ENCODE measurements at places on chromosomes 6 and 20. TPM values are rescaled to one million over a fixed set of nuclear protein-coding genes. Genes with fewer than 3 reads are reported as not detected.

The SLC17A1 gene
- not detected for total RNA-seq

The TBXT gene
- not detected for total RNA-seq

The CRIP3 gene
- not detected for total RNA-seq

The RAET1L gene
- not detected for total RNA-seq

The BPIFA1 gene
- not detected for total RNA-seq

The IL17F gene
- not detected for total RNA-seq

DNA sequence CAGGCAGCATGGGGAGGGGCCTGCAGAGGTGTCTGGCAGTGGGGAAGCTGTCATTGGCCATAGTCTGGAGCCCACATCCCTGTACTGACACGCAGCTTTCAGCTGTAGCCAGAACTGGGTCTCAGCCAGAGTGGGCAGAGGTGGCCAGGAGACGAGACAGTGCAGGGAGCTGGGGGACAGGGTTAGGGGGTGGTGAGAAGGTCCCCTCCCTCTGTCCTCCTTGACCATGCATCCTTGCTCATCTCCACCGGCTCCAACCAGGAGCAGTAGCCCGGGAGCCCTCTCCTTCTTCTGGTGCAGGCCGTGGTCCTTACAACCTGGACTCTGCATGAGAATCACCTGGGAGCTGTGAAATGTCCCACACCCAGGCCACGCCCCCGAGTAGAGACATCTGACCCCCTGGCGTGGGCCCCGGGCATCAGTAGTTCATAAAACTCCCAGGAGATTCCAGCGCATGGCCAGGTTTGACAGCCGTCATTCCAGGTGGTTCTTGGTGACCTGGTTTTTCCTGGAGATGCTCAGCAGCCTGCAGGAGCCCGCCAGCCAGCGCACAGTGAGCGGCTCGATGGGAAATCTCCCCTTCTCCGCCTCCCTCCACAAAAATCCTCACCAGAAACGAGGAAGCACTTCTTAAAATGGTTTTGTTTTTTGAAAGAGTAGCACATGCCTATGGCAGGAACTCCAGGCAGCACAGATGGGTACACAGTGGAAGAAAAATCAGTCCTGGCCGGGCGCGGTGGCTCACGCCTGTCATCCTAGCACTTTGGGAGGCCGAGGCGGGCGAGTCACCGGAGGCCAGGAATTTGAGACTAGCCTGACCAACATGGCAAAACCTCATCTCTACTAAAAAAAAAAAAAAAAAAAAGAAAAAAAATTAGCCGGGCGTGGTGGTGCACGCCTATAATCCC is 56.2 kb downstream of the ADNP start:
- H3K4me1 ChIP-seq: no peaks in the 10 kb centered on the region
- H3K27me3 ChIP-seq: no peaks in the 10 kb centered on the region
- H3K36me3 ChIP-seq: no peaks in the 10 kb centered on the region
- DNase-seq: no peak
- no peak overlapping the region for H3K4me3 ChIP-seq
- no peak overlapping the region for H3K27ac ChIP-seq

- H3K27me3 ChIP-seq: no peaks in the 10 kb centered on the region
- no peak overlapping the region for H3K4me3 ChIP-seq
- no peaks in the 10 kb centered on the region for H3K36me3 ChIP-seq
- no peak for DNase-seq
- H3K27ac ChIP-seq: no peak overlapping the region
- no peaks in the 10 kb centered on the region for H3K4me1 ChIP-seq
Measured at GRCh38 chr6:37809197-37809543, 10.4 kb upstream of the ZFAND3 start.

- no peak overlapping the region for H3K4me3 ChIP-seq
- H3K4me1 ChIP-seq: peaks cover 16% of the 10 kb centered on the region
- no peak overlapping the region for H3K27ac ChIP-seq
- no peak for DNase-seq
- no peaks in the 10 kb centered on the region for H3K36me3 ChIP-seq
- H3K27me3 ChIP-seq: no peaks in the 10 kb centered on the region
Measured at GRCh38 chr20:20690676-20691476, 21.6 kb downstream of the RALGAPA2 start.

DNA sequence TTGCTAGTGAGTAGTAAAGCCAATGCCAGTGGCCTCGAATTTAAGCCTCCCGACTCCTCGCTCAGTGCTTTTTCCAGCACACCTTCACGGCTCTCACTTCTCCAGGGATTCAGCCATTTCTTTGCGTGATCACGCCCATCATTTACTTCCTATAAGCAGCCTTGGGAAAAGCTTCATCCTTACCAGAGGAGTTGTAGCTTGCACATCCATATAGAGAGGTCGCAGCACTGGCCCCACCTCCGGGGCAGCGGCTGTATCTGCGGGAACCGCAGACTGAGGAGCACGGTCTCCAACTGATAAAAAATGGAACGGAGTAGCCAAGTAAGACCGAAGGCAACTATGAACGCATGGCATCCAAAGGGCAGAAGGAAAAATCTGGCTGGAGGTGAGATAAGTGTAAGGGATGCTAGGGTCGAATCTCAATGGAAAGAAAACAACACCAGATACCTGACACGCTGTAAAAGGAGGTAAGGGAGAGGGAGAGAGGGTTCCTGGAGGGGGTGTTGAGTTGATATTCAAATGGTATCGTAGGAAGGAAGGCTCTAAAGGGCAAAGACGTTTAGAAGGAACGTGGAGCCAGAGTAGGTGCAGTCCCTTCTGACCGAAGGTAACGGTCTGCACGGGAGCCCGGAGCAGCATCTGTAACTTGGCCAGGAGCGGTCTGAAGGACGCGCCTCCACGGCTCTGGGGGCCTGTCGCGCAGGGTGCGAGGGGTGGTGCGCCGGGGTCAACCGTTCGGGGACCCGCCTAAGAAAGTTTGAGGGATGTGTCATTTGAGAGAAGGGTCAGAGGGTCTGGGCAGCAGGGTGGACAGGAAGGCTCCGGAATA is 640 bp downstream of the NFS1 start:
- H3K4me3 ChIP-seq: peak overlapping the region; percentile 85
- H3K27ac ChIP-seq: peak overlapping the region; percentile 94
- H3K36me3 ChIP-seq: peaks cover 53% of the 10 kb centered on the region
- peak; percentile 35 for DNase-seq
- H3K4me1 ChIP-seq: peaks cover 52% of the 10 kb centered on the region

DNA sequence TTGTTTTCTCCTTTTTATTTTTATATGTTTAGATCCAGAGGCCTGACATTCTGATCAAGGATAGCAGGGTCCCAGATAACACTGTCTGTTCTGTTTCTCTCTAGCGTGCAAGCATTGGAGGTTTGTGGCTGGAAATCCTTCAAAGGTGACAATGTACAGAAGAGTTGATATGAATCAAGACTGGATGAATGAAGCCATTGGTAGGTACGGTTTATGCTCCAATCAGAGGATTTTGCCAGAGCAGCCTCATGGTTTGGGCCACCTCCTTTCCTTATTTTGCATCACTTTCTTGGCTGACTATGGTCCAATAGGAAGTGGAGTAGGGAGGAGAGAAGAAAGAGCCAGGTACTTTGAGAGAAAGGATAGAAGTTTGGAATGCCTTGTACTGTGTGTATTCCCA is 484.8 kb upstream of the JAG1 start:
- DNase-seq: no peak
- H3K4me3 ChIP-seq: no peak overlapping the region
- H3K27ac ChIP-seq: no peak overlapping the region
- H3K27me3 ChIP-seq: no peaks in the 10 kb centered on the region
- H3K36me3 ChIP-seq: no peaks in the 10 kb centered on the region

GRCh38 chr6:115863211-115863610 is 197.5 kb downstream of the FRK start:
- H3K27ac ChIP-seq: no peak overlapping the region
- no peaks in the 10 kb centered on the region for H3K27me3 ChIP-seq
- no peak for DNase-seq
- H3K36me3 ChIP-seq: no peaks in the 10 kb centered on the region

DNA sequence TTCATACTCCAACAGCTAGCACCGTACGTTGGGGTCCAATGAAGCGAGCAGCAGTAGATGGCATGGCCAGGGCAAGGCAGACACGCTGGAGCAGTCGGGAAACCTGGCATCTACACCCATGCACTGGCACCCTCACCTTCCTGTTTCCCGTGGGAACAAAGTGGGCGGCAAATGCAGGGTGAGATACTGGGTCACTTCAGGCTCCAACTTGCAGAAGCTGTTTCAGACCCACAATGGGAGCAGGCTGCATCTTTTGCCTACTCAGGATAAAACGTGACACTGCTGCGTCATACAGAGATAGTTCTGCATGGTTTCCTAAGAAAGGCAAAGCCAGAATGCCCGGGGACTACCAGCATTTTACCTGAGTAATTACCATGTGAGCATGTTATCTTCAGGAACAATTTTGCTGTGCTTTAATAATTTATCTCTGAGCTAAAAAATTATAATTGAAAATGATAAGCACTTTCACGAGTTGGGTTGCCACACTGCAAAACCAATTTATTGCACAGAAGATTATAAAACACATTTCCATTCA is 10.9 kb upstream of the CD93 start:
- no peak overlapping the region for H3K27ac ChIP-seq
- H3K4me1 ChIP-seq: peaks cover 7% of the 10 kb centered on the region
- H3K27me3 ChIP-seq: no peaks in the 10 kb centered on the region
- no peaks in the 10 kb centered on the region for H3K36me3 ChIP-seq
- DNase-seq: no peak

- peak; percentile 5 for DNase-seq
- H3K27me3 ChIP-seq: no peaks in the 10 kb centered on the region
- H3K36me3 ChIP-seq: no peaks in the 10 kb centered on the region
- no peak overlapping the region for H3K27ac ChIP-seq
Measured at GRCh38 chr20:2599288-2600006, 53.0 kb upstream of the NOP56 start.

DNA sequence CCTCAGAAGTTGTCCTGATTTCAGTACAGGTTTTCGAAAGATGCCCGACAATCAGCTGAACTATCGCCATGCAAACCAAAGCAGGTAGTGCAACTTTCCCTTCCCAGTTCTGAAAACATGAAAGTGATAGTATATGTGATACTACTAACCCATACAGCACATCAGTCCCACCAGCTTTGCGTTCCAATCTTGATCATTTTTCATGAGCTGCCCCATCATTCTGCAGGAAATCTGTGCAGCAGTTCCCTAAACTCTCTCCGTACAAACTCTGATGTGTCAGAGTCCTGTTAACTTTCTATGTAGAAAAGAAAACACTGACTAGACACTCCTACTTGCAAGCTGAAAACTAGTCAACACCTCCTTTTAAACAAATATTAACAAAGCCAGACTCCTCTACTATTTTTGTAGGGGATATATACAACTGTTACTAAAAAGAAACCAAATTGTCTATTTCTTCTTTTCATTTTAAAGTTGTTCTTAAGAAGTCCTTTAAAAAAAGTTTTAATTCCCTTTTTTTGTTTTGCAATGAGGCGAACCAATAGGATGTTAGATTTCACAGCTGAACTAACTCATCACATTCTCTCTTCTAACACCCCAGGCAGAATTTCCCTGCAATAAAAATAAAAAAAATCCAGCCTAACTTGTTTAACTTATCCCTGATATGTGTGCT is 99.6 kb upstream of the DST start:
- H3K4me1 ChIP-seq: peaks cover 9% of the 10 kb centered on the region
- H3K4me3 ChIP-seq: peak overlapping the region; percentile 12
- H3K27me3 ChIP-seq: no peaks in the 10 kb centered on the region
- H3K36me3 ChIP-seq: no peaks in the 10 kb centered on the region
- peak overlapping the region; percentile 52 for H3K27ac ChIP-seq

DNA sequence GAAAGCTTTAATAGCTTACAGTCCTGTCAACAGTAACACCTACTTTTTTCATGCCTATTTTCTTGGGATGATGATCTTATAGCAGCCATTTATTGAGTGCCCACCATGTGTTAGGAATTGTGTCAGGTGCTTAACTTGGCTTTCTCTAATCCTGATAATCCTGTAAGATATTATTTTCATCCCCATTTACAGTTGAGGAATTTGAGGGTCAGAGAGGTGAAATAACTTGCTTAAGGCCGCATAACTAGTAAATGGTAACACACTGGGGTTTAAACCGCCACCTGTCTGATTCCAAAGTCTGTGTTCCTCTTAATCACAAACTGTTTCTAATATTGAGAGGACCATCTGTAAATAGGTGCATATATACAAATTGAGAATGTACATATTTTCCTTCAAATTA is 55.5 kb downstream of the NCOA3 start:
- DNase-seq: no peak
- H3K27ac ChIP-seq: no peak overlapping the region
- no peaks in the 10 kb centered on the region for H3K27me3 ChIP-seq
- H3K4me3 ChIP-seq: no peak overlapping the region
- no peaks in the 10 kb centered on the region for H3K36me3 ChIP-seq
